NCI-H510A (cell line): ENCODE measurements at places on chromosomes 4 and X.

GRCh38 chrX:124113621-124114600 is 152.4 kb downstream of the STAG2 start:
- DNase-seq: no peak

- DNase-seq: no peak
Observed at GRCh38 chr4:10554121-10554520, 96.9 kb upstream of the ZNF518B start.

GRCh38 chr4:44629280-44629866 is 22.1 kb downstream of the YIPF7 start:
- DNase-seq: peak; percentile 10

GRCh38 chrX:104427693-104428092 is 138.3 kb upstream of the IL1RAPL2 start:
- DNase-seq: no peak

DNA sequence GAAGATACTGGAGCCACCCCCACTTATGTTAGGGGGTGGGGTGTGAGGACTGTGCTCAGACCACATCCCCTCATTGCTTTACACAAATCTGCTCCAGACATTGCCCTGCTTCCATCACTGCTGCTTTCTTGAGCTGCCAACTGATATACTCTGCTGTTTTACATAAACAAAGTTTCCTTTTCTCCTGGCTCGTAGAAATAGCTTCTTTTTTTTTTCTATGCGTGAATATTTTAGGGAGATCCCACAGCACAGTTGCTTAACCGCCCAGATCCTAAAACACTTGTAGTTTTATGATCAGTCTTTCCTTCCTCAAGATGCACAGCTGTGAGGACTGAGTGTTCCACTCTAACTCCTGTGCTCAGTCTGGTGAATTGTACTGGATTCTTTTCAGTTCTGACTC is 768.4 kb downstream of the PCDH18 start:
- DNase-seq: no peak

GRCh38 chrX:74171465-74171864 is 132.5 kb upstream of the ZCCHC13 start:
- DNase-seq: no peak

GRCh38 chrX:34659575-34659974 is 2.5 kb upstream of the TMEM47 start:
- DNase-seq: no peak

DNA sequence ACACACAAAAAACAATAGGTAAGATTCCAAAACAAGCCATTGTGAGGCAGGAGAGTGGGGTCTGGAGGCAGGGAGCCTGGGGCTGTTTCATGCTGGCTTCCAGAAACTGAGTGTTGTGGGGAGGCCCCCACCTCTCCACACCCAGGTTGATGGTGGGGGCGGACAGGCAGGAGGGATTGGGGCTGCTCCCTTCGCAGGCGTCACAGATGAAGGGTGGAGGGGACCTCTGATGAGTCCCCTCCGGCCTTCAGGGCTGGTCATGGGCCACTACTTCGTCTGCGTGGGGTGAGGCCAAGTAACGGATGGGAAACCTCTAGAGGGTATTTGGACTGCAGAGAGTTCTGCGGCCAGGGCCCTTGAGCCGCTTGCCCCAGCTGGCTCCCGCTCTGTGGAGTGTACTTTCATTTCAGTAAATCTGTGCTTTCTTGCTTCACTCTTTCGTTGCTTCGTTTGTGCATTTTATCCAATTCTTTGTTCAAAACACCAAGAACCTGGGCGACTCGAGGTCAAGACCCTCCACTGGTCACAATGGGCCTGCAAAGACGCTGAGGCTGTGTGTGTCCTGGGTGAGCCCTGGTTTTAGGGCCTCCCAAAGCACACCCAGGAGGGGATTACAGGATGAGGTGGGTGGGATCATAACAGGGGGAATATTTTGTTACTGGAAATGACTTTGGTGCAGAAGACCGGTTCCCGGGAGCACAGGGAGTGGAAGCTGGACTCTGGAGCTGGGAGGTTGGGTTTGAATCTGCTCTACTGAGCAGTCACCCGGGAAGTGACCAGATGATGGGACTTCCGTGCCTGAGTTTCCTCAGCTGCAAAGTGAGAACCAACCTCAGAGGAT is 83.7 kb upstream of the ADRA2C start:
- no peak for DNase-seq

- no peak for DNase-seq
Observed at GRCh38 chrX:41449615-41450014, 2.5 kb downstream of the NYX start.

DNA sequence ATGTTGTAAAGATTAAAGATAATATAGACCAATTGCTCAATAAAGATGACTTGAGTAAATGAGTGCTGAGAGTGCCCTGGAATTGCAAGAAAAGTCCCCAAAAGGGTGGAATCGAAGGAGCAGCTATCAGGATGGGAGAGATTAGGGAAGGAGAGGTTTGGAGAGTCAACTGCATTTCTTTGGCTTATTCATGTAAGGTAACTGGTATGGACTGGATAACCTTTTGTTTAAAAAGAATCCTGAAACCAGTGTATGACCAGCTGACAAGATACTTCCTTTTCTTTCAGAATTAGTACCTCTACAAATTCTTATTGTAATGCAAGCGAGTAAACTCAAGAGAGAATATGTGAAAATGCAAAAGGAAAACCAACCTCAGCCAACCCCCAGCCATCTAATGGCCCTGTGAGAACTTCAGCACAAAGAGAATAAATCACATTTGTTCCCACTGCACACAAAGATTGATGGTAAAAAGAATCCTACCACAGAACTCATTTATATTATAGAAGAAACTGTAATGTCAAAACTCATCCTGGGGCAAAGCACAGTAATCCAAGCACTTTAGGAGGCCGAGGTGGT is 24.5 kb upstream of the SPP1 start:
- DNase-seq: no peak

GRCh38 chrX:153544727-153545126 is 27.3 kb downstream of the ATP2B3 start:
- no peak for DNase-seq

DNA sequence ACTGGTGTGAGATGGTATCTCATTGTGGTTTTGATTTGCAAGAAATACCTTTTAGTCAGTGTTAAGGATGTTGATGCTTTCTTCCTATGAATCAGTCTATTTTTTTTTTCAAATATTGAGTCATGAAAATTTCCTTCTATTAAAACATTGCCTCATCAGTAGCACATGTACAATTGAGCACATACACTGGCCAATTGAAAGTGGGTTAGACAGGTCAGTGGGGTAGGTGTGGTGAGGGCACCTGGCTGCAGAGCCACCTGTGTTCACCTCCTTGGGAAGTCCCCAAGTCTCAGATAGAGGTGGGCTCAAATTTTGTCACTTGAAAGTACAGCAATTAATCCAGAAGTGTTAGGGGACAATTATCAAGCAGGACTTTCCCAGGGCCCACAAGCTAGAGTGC is 243.7 kb downstream of the SPRY1 start:
- DNase-seq: no peak

DNA sequence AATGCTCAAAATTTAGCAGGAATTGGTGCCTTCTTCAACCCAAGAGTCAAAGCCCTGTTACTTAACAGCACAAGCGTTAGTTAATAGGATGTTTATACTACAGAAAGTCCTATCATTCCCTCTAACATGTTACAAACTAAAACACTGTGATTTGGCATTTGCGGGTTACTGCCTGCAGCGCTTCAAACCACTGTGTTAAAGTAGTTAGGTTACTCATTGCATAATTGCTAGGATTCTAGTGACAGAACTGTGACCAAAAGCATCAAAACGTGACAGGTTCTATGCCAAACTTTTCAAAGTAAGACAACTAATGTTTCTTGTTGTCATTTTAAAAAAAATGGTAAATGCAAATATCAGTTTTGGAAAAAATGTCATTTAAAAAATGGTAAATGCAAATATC is 442.8 kb upstream of the ZFP42 start:
- DNase-seq: no peak

DNA sequence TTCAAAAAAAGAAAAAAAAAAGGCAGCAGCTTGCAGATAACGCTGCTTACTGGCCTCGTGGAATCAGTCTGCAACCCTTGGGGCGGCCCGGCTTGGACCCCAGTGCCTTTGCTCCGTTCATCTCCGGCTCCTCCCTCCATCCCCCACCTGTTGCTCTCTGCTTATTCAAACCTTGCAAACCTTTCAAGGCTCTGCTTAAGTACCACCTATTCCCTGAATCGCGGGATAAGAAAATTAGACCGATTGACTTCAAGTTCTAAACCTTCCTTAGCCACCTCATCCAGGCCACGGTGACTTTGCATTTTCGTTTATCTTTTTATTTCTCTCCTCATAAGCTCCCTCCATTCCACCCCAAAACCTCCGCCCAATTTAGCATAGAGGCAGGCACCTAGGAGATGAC is 1.4 kb upstream of the PHKA1 start:
- no peak for DNase-seq

DNA sequence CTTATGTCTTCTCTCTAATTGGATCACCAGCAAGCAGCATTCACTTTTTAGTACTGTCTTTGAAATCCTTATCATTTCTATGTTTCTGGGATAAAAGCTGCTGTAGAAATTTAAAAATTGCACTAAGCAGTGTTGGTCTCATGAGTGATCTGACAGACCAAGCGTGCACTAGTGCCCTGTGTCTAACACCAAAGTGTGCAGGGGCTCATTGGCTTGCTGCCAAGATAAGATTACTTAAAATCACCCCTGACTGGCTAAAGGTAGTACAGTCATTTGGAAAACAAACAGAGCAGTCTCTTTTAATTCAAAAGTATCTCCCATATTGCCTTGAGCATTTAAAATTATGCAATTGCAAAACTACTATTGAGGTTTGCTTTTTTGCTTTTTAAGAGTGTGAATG is 304.6 kb downstream of the ARAP2 start:
- DNase-seq: no peak

- no peak for DNase-seq
Observed at GRCh38 chr4:98748609-98749008, 90.2 kb upstream of the TSPAN5 start.

DNA sequence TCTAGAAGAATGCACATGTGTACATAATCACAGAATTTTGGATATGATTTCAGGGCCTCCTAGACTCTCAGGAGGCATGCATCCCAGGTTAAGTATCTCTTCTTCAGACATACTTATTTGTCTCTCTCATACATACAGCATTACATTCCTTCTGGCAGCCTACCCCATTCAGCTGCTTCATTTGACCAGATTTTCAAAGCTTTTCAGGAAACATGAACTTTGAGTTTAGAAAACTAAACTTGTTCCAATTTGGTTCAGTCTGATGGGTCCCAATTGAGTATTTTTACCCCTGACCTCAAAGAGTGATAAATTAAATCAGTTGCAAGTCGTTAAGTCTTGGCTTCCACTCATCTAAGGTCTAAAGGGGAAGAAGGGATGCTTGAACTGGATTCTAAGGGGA is 330.9 kb downstream of the ARHGAP24 start:
- no peak for DNase-seq
